Activated CD4-positive, alpha-beta memory T cell treated with anti-CD3 and anti-CD28 coated beads, Interleukin-2, amount 10 ng/mL, durations not matched to agents 7 days and 5 days (primary cell): ENCODE measurements at places on chromosomes 13 and 19.

GRCh38 chr19:12779162-12779993 lies 4.0 kb upstream of the HOOK2 start:
- no peaks in the 10 kb centered on the region for H3K27me3 ChIP-seq
- H3K27ac ChIP-seq, result peak overlapping the region; percentile 92

- H3K4me3 ChIP-seq, result no peak overlapping the region
- no peaks in the 10 kb centered on the region for H3K4me1 ChIP-seq
- H3K27me3 ChIP-seq, result no peaks in the 10 kb centered on the region
- H3K27ac ChIP-seq, result no peak overlapping the region
These were observed 33.4 kb downstream of the MBD3L2B start for GRCh38 chr19:6987850-6988249.

DNA sequence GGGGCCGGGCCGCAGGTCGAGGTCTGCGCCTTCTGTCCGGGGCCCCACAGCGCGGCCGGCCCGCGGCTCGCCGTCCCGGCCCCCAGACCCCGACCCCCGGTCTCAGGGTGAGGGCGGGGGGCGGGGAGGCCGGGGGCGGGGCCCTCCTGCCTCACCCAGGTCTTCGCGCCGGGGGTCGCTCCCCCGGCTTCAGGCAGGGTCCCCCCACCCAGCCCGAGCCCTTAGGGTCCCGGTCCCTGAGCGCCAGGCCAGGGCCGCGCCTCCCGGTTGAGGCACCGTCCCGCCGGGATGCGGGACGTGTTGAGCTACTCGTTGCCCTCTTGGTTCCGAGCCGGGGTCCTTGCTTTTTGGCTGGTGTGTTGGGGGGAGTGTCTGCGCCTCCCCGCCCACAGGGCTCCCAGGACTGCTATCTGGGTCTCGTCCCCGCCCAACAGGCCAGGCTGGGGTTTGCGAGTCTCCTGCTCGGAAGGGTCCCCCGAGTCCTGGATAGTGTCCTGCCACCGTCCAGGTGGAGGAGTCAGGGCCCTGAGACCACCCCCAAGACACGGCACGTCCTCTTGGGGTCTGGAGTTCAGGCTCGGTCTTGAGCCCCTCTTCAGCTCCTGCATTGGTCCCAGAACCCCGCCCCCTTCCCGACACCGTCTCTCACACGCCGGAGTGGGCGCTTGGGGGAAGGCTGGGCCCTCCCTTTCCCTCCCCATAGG lies 452 bp downstream of the PIAS4 start:
- H3K4me3 ChIP-seq, result peak overlapping the region; percentile 85
- no peaks in the 10 kb centered on the region for H3K27me3 ChIP-seq
- H3K36me3 ChIP-seq, result peaks cover 6% of the 10 kb centered on the region

DNA sequence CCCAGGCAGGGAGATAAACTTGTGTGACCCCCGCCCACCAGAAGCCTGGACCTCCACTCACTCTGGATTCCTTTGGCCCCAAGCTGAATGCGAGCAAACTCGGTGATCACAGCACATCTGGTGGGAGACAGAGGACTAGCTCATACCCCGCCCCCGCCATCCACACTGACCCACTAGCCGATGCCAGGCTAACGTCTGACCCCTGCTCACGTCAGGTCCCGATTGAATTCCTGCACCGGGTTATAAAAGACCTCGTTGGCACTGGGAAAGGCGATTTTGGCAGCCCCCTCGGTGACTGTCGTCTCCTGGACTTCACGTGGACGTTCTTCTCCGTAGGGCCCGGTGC lies 631 bp downstream of the TRMT1 start:
- peak overlapping the region; percentile 94 for H3K27ac ChIP-seq
- peaks cover 33% of the 10 kb centered on the region for H3K4me1 ChIP-seq
- H3K27me3 ChIP-seq, result no peaks in the 10 kb centered on the region
- DNase-seq, result no peak

- no peak overlapping the region for H3K4me3 ChIP-seq
- H3K36me3 ChIP-seq, result peaks cover 10% of the 10 kb centered on the region
- no peaks in the 10 kb centered on the region for H3K4me1 ChIP-seq
- H3K27me3 ChIP-seq, result no peaks in the 10 kb centered on the region
- no peak overlapping the region for H3K27ac ChIP-seq
These were observed 20.9 kb downstream of the COG6 start for GRCh38 chr13:39676315-39676876.

DNA sequence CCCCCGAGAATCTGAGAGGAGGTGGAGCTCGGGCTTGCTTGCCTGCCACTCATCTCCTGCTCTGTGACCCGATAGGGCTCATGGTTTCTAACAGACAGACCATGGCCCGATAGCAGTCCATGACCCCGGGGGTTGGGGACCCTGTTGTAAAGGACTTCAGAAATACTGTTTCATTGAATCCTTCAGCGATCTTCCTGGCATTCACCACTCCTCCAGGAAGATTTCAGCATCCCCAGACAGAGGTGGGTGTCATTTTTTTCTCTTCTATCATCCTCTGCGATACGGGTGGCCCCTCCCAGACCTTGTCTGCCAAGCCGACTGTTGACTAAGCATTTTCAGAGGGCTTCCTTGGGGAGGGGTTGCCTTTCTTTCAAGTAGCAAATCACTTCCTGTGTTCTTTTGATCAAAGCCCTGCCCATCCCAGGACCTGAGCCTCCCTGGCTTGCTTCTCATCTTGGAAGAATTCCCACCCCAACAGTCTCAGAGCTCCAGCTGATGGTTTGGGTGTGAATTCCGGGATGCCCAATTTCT lies 1.7 kb downstream of the MYO1F start:
- H3K36me3 ChIP-seq, result peaks cover 63% of the 10 kb centered on the region
- H3K27ac ChIP-seq, result peak overlapping the region; percentile 96
- H3K27me3 ChIP-seq, result peaks cover 3% of the 10 kb centered on the region
- H3K4me1 ChIP-seq, result peaks cover 74% of the 10 kb centered on the region

- no peak overlapping the region for H3K27ac ChIP-seq
- no peak for DNase-seq
- no peak overlapping the region for H3K4me3 ChIP-seq
- H3K4me1 ChIP-seq, result no peaks in the 10 kb centered on the region
- no peaks in the 10 kb centered on the region for H3K27me3 ChIP-seq
These were observed 113.6 kb upstream of the PCDH9 start for GRCh38 chr13:67343777-67344176.

- no peak for DNase-seq
- H3K27ac ChIP-seq, result no peak overlapping the region
These were observed 95.0 kb downstream of the KCTD12 start for GRCh38 chr13:76790980-76791819.

- no peak overlapping the region for H3K27ac ChIP-seq
- no peak for DNase-seq
- H3K4me1 ChIP-seq, result peaks cover 14% of the 10 kb centered on the region
- no peak overlapping the region for H3K4me3 ChIP-seq
- H3K36me3 ChIP-seq, result no peaks in the 10 kb centered on the region
These were observed 3.2 kb downstream of the IL17D start for GRCh38 chr13:20706661-20707060.

DNA sequence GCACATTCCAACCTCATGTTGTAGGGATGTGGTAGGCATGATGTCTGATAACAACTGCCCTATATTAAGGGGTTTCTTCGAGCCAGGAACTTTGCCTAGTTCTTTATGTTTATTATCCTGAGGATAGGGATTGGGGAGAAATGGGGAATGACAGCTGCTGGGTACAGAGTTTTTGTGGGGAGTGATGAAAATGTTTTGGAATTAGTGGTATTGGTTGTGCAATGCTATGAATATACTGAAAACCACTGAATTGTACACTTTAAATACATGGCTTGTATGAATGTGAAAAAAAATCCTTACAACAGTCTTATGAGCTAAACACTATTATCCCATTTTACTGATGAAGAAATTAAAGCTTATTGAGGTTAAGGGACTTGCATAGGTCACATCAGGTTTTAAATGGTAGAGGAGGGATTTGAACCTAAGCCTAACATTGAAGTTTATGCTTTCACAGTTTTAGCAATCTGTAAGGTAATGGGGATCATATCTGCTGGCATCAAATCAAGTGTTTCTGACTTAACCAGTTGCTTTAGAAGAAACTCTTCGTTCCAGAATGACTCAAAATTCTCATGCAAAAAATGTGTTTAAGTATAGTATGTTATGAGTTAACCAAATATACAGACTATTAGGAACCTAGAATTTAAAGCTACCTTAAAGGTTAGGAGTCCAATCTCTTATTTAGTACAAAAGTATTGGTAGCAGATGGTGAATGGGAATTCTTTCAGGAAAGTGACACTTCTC lies 61.4 kb downstream of the ERCC5 start:
- no peak overlapping the region for H3K4me3 ChIP-seq
- no peak for DNase-seq
- peaks cover 6% of the 10 kb centered on the region for H3K4me1 ChIP-seq
- no peaks in the 10 kb centered on the region for H3K36me3 ChIP-seq
- H3K27ac ChIP-seq, result no peak overlapping the region
- H3K27me3 ChIP-seq, result peaks cover 6% of the 10 kb centered on the region

DNA sequence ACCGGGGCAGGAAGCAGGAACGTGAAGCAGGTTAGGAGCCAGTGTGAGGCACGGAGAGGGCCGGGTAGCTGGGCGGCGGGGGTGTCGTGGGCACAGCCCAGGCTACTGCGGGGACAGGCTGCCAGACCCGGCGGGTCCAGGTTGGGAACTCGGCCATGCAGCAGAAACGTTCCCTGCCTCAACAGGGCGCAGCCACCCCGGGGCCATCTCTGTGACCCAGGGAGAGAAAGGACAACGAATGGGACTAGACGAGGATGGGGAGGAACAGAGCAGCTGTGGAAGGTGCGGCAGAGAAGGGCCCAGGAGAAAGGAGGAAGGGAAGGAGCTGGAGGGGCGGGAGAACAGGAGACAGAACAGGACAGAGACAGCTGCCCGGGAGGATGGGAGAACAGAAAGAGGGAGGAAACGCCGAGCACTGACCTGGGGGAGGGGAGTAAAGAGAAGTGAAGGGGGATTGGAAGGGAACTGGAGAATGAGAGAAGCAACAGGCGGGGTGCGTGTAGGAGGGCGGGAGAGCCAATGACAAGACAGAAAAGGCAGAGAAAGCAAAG lies 12.9 kb upstream of the GARIN5A start:
- peaks cover 10% of the 10 kb centered on the region for H3K4me1 ChIP-seq
- H3K36me3 ChIP-seq, result peaks cover 15% of the 10 kb centered on the region
- no peak overlapping the region for H3K4me3 ChIP-seq
- H3K27me3 ChIP-seq, result no peaks in the 10 kb centered on the region

DNA sequence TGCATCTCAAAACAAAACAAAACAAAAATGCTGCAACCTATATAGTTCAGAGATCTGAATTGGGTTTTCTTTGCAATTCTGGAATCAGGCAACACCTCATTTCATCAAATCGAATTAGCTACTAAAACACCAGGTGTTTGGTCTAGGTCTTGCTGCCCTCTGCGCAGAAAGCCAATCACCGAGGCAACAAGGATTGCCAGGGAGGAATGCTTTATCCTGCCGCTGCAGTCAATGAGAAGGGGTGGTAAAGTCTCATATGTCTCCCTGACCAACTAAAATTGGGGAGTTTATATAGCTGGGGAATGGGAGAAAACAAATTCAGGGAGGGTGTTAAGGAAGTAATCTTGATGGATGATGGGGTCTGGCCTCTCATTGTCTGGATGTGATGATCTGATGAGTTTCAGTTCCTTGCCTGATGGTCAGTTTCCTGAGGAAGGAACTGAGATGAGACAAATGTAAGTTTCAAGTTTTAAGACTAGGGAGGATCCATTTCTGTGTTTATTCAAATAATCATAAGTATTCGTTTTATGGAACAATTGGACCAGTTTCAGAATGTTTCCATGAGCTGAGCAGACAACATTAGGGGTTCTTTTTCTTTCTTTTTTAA lies 5.0 kb upstream of the YJU2 start:
- H3K4me1 ChIP-seq, result peaks cover 8% of the 10 kb centered on the region
- DNase-seq, result no peak
- no peak overlapping the region for H3K27ac ChIP-seq
- no peak overlapping the region for H3K4me3 ChIP-seq

DNA sequence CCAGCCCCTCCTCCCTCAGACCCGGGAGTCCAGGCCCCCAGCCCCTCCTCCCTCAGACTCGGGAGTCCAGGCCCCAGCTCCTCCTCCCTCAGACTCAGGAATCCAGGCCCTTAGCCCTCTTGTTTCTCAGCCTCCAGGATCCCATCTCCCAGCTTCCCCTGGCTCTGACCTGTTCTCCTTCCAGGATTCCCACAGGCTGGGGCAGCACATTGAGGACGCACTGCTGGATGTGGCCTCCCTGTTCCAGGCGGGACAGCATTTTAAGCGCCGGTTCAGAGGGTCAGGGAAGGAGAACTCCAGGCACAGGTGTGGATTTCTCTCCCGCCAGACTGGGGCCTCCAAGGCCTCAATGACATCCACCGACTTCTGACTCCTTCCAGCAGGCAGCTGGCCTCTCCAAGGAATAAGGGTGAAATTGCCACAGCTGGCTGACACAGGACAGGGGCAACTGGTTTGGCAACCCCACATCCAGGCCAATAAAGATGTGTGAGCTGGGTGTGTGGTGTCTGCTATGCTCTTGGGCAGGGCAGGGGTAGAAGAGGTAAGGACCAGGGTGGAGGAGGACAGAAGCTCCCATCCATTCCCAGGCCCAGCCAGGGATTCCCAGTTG lies 22.4 kb downstream of the CPT1C start:
- no peak overlapping the region for H3K4me3 ChIP-seq
- H3K27ac ChIP-seq, result no peak overlapping the region
- no peaks in the 10 kb centered on the region for H3K27me3 ChIP-seq
- no peaks in the 10 kb centered on the region for H3K36me3 ChIP-seq
- no peak for DNase-seq

GRCh38 chr13:106990594-106990993 lies 422.7 kb upstream of the ARGLU1 start:
- no peaks in the 10 kb centered on the region for H3K27me3 ChIP-seq
- no peak for DNase-seq
- no peak overlapping the region for H3K4me3 ChIP-seq
- no peaks in the 10 kb centered on the region for H3K4me1 ChIP-seq
